Stimulated activated CD4-positive, alpha-beta T cell treated with anti-CD3 and anti-CD28 coated beads, Interleukin-15, amount 100 ng/mL, for 1 hour (primary cell): ENCODE measurements at places on chromosomes 11 and 22.

GRCh38 chr22:46684706-46685105 is 53.3 kb downstream of the CERK start:
- DNase-seq, result no peak

GRCh38 chr11:72045849-72046248 is 34.5 kb downstream of the NUMA1 start:
- no peak for DNase-seq

- DNase-seq, result no peak
Measured at GRCh38 chr11:86157797-86158378, 86.7 kb upstream of the EED start.

GRCh38 chr11:85682330-85683305 is 3.4 kb downstream of the CCDC89 start:
- peak; percentile 16 for DNase-seq

DNA sequence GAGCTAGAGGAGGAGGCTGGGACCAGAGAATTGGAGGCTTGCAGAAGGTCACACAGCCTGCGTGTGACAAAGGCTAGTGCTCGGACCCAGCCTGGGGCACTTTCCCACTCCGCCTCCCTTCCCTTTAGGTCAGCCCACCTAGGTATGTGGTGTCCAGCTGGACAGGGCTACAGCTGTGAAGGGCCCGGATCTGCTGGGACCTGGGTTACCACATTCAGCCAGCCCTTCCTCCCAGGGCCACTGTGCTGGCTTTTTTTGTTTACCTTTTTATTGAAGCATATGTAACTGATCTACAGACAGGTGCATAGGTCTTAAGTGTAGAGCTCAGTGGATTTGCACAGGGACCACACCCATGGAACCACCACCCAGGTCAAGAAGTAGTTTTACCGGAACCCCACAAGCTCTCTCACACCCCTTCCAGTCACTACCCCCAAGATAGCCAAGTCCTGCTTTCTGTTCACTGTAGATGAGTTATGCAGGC is 8.7 kb downstream of the CAPN5 start:
- no peak for DNase-seq

GRCh38 chr11:31479066-31479465 is 30.4 kb downstream of the IMMP1L start:
- no peak for DNase-seq

DNA sequence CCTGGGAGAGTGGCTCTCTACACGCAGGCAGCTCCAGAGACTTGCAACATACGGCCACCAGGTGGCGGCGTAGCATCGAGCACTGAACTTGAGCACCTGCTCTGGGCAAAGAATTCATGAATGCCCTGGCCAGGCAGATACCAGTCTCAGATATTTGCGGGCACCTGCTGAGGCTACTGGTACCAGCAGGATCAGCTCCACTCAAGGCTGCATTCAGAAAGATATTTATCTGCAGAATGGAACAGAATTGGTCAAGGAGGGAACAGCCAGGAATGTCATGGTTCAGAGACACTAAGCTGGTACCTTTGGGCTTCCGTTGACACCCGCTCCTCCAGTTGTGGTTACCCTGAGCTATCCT is 10.8 kb upstream of the CCDC86 start:
- DNase-seq, result peak; percentile 54

- no peak for DNase-seq
Measured at GRCh38 chr11:16784097-16784496, 45.6 kb downstream of the C11orf58 start.

GRCh38 chr22:47021371-47022074 is 259.1 kb downstream of the TBC1D22A start:
- DNase-seq, result no peak

- DNase-seq, result no peak
Measured at GRCh38 chr11:82315093-82315492, 418.6 kb downstream of the FAM181B start.

DNA sequence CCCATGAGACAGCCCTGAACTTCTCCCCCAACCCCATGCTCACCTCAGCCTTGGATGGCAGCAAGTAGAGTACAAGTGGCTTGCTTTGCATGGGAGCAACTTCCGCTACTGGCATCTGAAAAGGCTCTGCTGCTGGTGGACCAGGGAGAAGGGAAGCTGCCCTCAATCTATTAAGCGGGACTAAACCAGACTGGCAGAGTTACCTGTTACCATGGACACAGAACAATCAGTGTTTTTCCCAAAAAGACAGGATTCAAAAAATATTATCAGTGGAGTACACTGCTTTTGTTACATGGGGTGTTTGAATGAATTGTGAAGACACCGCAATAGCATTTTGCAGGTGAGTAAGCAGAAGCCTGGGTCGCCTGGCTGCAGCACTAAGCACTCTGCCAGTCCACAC is 631.4 kb upstream of the B3GAT1 start:
- DNase-seq, result no peak

GRCh38 chr11:2106583-2107209 is 32.5 kb downstream of the IGF2 start:
- DNase-seq, result no peak

DNA sequence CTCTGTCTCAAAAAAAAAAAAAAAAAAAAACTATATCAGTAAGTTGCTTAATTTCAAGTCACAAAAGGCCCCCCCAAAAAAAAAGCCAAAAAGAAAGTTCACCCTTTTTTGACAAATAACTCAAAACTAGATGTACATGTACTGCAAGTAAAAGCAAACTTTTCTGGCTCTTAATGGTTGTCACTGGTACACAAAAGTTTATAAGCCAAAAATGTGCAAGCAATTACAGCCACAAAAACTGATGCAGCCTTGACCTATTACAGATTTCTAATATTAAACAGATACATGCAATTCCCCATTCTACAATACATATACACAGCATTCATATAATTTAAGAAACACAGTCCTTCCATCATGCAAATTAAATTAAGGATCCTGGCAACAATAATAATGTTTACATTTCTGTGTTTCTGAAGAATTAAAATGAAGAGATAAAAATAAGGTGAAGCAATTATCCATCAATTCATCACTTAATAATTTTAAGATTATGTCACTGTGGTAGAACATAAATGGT is 18.6 kb downstream of the PICALM start:
- DNase-seq, result no peak

GRCh38 chr11:8087185-8087584 is 6.2 kb downstream of the TUB start:
- no peak for DNase-seq

- DNase-seq, result no peak
Measured at GRCh38 chr11:132206993-132207392, 836.6 kb downstream of the NTM start.

- DNase-seq, result no peak
Measured at GRCh38 chr11:13033760-13034533, 24.8 kb downstream of the RASSF10 start.

GRCh38 chr22:39925273-39925672 is 24.4 kb downstream of the GRAP2 start:
- DNase-seq, result no peak

GRCh38 chr22:27719036-27719347 is 82.6 kb downstream of the MN1 start:
- no peak for DNase-seq

GRCh38 chr11:8610532-8611116 is 16.6 kb upstream of the STK33 start:
- DNase-seq, result no peak

DNA sequence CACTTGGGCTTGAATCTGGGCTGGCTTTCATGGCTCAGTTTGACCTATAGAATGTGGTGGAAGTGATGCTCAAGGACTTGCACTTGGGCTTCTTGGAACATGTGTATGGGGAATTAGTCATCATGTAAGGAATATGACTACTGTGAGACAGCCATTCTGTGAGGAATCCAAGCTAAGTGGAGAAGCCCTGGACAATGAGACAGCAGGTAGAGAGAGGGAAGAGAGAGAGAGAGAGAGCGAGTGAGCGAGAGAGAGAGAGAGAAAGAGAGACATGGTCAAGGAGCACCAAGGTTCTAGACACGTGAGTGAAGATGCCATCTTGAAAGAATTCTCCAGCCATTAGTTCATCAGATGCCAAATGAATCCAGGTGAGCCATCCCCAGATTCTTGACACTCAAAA is 261.6 kb upstream of the SORL1-AS1 start:
- no peak for DNase-seq

DNA sequence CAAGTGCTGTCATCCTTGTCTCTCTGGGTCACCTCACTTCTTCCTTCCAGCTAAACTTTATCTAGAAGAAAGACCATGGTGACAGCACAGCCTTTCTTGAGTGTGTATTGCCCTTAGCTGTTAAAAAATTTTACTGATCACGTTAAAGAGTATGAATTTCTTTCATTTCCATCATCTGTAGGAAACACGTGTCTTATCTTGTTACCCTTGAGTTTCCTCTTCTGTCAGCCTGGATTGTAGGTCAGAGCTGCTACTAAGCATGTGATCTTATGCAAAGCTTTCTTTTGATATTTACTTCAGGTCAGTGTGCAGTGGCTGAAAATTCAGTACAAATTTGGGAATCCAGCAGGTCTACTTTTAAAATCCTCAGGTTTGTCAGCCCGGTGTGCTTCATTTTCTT is 512.2 kb upstream of the ARHGAP42 start:
- no peak for DNase-seq

DNA sequence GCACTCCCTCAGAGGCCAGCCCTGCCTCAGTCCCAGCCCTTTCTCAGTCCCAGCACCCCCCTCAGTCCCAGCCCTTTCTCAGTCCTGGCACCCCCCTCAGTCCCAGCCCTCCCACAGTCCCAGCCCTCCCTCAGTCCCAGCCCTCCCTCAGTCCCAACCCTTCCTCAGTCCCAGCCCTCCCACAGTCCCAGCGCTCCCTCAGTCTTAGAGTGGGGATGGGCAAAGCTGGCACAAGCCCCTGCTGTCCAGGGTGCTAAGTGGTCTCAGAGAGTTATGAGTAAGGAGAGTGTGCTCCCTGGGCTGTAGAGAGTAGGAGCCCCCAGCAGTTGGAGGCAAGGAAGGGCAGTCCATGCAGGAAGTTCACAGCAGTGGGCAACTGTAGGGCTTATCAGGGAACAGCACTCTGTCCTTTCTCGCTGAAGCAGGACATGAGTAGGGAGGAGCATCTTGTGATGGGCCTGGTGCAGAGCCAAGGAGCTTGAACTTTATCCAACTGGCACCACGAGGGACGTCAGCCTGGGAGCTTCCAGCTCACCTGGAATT is 51.4 kb upstream of the CRYBB3 start:
- no peak for DNase-seq

DNA sequence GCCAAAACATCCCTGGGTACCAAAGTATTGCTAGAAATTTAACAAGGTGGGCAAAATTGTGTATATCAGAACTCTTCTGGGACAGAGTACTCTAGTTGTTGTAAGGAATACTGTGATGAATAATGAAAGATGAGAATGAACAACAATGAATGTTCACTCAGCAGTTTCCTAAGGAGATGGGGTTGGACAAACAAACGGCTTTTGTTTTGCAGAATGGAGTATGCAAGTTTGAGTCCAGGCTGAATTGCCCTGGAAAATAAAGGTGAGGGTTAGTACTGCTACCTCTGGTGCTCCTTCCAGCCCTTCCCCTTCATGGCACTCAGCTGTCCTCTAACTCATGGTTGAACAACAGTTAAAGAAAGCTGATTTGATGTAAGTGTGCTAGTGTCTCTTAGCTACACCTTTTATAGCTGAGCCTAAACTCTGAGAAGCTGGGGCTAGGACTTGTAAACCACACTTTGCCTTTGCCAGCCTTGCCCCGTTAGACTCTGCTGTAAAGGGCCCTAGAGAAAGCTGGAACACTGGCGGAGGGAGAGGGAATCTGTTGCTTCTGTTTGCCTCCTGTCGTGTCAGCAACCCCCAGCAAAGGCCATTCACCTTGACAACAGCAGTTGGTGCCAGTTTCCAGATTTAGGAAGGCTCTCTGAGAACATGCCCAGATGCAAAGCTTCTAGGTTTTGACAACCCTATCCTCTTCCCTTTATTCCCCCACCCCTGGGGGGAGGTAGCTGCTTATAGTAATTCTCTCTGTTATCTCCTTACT is 41.2 kb upstream of the POLD3 start:
- no peak for DNase-seq

GRCh38 chr22:30210235-30210909 is 36.2 kb downstream of the LIF start:
- DNase-seq, result no peak

DNA sequence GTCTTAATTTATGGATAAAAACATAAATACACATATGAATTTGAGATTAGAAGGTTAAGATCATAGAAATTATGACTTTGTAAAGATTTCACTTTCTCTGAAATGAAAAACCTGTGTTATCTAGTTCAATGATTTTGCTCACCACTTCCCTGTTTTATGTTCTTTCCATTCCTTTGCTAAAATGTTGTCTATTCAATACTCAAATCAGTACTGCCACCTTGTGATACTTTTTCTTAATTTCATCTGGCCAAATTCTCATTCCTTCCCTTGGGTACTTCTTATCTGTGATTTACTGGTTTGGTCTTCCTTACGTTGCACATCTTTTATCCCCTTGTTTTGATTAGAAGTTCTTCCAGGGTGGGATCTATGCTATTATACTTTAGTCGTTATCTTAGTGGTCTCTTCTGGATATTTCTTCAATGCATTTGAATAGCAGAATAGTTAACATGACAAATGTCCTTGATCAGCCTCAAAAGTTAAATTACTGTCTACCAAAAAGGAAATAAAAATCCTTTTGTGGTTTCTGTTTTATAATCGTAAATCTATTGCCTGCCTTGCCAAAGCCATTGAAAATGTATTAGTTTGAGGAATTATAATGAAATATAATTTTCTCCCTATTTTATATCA is 197.0 kb downstream of the PGR start:
- no peak for DNase-seq

GRCh38 chr11:12251666-12252560 is 125.5 kb upstream of the PARVA start:
- DNase-seq, result no peak

DNA sequence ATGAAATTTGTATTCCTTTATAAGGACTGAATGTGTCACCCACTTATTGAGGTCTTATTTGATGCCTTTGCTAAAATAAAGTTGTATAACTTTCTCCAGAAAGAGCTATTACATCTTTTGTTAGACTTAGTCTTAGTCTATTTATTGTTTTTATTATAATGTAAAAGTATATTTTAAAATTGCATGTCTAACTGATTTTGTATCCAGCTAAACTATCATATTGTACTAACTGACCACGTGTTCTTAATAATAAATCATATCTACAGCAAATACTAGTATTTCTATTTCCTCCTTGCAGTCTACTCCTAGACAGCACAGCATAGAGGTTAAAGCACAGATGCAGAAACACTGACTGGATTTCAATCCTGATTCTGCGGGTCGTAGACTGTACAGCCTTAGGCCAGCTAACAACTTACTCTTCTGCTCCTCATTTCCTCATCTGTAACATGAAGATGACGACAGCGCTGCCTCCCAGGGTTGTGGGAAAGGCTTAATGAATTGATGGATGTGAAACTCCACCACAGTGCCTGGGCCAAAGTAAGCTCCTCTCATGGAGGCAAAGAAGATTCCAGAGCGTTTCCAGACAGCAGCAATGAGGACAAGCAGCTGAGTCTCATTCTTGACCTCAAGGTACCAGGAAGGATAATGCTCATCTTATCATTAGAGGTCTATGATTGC is 13.2 kb downstream of the IFITM10 start:
- DNase-seq, result no peak
